ENCODE measurements at places on chromosomes 5 and 9. TPM values are rescaled to one million over a fixed set of nuclear protein-coding genes. Genes with fewer than 3 reads are reported as not detected.

DNA sequence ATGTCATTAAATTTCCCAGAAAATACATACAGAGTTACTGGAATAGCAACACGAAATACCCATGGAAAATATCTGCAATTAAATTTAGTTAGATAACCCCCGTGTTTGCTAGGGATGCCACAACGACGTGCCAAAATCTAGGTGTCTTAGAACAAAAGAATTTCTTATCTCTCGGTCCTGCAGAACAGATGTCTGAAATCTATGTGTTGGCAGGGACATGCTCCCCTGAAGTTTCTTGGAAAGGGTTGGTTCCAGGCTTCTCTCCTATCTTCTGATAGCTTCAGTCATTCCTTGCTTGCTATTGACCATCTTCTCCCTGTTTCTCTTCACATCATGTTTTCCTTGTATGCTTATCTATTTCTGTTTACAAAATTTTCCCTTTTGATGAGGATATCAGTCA is 1067.0 kb downstream of the CDH18 start:
- no peak for DNase-seq
- H3K27ac ChIP-seq, result no peak overlapping the region
- H3K27me3 ChIP-seq, result no peaks in the 10 kb centered on the region
- H3K4me1 ChIP-seq, result no peaks in the 10 kb centered on the region
- no peak overlapping the region for H3K4me3 ChIP-seq
- no peaks in the 10 kb centered on the region for H3K36me3 ChIP-seq

- DNase-seq, result no peak
- no peaks in the 10 kb centered on the region for H3K4me1 ChIP-seq
- no peak overlapping the region for H3K27ac ChIP-seq
- H3K27me3 ChIP-seq, result peaks cover 23% of the 10 kb centered on the region
These were observed 255.4 kb downstream of the SMARCA2 start for GRCh38 chr9:2270565-2270964.

- no peak overlapping the region for H3K4me3 ChIP-seq
- H3K4me1 ChIP-seq, result no peaks in the 10 kb centered on the region
- H3K27ac ChIP-seq, result peak overlapping the region; percentile 64
- H3K27me3 ChIP-seq, result no peaks in the 10 kb centered on the region
These were observed 5.1 kb downstream of the RPL12 start for GRCh38 chr9:127445851-127446712.

DNA sequence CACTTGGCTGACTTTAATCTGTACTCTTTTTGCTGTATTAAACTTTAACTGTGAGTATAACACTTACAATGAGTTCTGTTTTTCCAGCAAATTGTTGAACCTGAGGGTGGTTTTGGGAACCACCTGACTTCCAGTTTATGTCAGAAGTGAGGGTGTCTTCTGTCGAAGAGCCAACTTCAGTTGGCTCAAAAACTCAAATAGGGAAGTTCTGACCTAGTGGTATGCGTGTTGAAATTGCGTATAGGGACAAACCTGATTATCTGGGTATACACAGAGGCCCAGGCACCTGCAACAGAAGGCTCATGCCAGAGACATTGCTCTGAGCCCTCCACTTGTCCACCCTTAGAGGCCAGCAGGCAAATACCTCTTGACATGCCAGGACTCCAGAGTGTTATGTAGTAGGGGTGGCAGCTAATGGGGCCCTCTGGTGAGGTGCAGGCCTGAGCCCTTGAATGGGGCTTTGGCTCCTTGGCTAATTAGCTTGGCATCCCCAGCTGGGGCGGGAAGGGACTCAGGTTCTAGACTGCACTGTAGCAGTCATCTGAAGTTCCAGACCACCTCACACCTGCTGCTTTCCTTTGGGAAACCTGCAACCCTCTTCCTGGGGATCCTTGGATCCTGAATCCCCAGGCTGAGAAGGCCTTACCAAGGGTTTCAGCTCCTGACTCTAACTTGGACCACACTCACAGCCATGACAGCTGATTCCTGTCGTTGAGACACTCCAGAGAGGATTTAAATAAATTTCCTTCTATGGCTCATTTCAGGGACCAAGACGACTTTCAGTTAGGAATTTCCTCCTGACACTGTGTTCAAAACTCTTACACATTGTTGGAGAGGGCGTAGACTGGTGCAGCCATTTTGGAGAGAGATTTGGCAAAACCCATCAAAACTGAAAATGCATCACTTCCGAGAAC is 189.6 kb downstream of the HSPA4 start:
- no peak overlapping the region for H3K4me3 ChIP-seq
- H3K36me3 ChIP-seq, result peaks cover 14% of the 10 kb centered on the region
- DNase-seq, result no peak
- peaks cover 23% of the 10 kb centered on the region for H3K27me3 ChIP-seq

PRSS3 gene
- total RNA-seq, result 29.5 TPM

SGCD gene
- not detected for total RNA-seq

ENG gene
- 0.32 TPM for total RNA-seq

GRCh38 chr5:158593925-158594324 is 505.8 kb downstream of the EBF1 start:
- no peaks in the 10 kb centered on the region for H3K4me1 ChIP-seq
- DNase-seq, result no peak
- no peaks in the 10 kb centered on the region for H3K27me3 ChIP-seq

RIOK2 gene
- 28.6 TPM for total RNA-seq

GRCh38 chr5:149170299-149170698 is 29.0 kb downstream of the ABLIM3 start:
- H3K4me1 ChIP-seq, result peaks cover 70% of the 10 kb centered on the region
- H3K27ac ChIP-seq, result peak overlapping the region; percentile 69
- H3K4me3 ChIP-seq, result no peak overlapping the region
- H3K27me3 ChIP-seq, result no peaks in the 10 kb centered on the region
- no peak for DNase-seq

DNA sequence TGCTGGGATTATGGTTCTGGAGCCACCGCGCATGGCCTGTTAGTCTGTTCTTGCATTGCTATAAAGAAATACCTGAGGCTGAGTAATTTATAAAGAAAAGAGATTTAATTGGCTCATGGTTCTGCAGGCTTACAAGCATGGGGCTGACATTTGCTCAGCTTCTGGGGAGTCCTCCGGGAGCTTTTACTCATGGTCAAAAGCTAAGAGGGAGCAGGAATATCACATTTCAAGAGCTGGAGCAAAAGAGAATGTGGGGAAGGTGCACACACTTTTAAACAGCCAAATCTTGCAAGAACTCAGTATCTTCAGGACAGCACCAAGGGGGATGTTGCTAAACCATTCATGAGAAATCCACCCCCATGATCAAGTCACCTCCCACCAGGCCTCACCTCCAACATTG is 12.1 kb downstream of the JAK2 start:
- DNase-seq, result no peak
- H3K4me1 ChIP-seq, result no peaks in the 10 kb centered on the region
- H3K27ac ChIP-seq, result no peak overlapping the region
- H3K4me3 ChIP-seq, result no peak overlapping the region

- DNase-seq, result no peak
- no peak overlapping the region for H3K27ac ChIP-seq
- no peaks in the 10 kb centered on the region for H3K27me3 ChIP-seq
These were observed 8.3 kb downstream of the TRIM32 start for GRCh38 chr9:116695438-116695837.

GRCh38 chr9:16544842-16545241 is 325.6 kb downstream of the BNC2 start:
- H3K36me3 ChIP-seq, result no peaks in the 10 kb centered on the region
- no peaks in the 10 kb centered on the region for H3K27me3 ChIP-seq
- no peak for DNase-seq
- no peak overlapping the region for H3K4me3 ChIP-seq
- no peak overlapping the region for H3K27ac ChIP-seq

DNA sequence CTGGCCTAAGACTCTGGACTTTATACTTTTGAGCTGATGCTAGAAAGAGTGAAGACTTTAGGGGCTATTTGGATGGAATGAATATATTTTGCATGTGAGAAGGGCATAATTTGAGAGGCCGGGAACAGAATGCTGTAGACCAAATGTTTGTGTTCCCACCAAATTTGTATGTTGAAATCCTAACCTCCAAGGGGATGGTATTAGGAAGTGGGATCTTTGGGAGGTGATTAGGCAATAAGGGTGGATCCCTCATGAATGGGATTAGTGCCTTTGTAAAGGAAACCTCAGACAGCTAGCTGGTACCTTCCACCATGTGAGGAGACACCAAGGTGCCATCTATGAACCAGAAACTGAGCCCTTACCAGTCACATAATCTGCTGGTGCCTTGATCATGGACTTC is 165.1 kb upstream of the S1PR3 start:
- no peak for DNase-seq
- peaks cover 50% of the 10 kb centered on the region for H3K27me3 ChIP-seq
- no peaks in the 10 kb centered on the region for H3K4me1 ChIP-seq
- no peak overlapping the region for H3K4me3 ChIP-seq
- no peaks in the 10 kb centered on the region for H3K36me3 ChIP-seq

SEPTIN8 gene
- 40.4 TPM for total RNA-seq

- no peak overlapping the region for H3K27ac ChIP-seq
- H3K4me1 ChIP-seq, result no peaks in the 10 kb centered on the region
- no peak overlapping the region for H3K4me3 ChIP-seq
- no peak for DNase-seq
These were observed 91.1 kb upstream of the PLPPR1 start for GRCh38 chr9:100937382-100937781.

CD14 gene
- 1.1 TPM for total RNA-seq

GRCh38 chr9:83432877-83433550 is 105.2 kb downstream of the FRMD3 start:
- H3K4me3 ChIP-seq, result no peak overlapping the region
- H3K27me3 ChIP-seq, result no peaks in the 10 kb centered on the region
- no peak overlapping the region for H3K27ac ChIP-seq

LAMC3 gene
- not detected for total RNA-seq

DNA sequence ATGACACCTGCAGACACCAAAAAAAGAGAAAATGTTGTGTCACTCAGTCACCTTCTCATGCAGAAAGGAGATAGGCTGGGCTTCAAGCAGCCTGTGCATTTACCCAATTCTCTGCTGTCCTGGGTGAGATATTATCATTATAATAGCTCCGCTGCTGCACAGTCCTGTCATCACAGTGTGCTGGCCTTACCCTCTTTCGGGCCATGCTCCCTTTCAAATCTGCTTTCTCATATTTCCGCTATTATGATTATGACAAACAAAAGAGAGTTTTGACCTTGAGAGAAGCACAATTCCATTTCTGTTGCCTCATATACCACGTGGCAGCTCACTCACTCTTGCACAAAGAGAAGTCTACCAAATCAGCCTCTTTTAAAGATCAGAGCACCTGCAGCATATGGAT is 1350.1 kb upstream of the ACO1 start:
- H3K27me3 ChIP-seq, result no peaks in the 10 kb centered on the region
- peaks cover 13% of the 10 kb centered on the region for H3K4me1 ChIP-seq
- no peak overlapping the region for H3K4me3 ChIP-seq
- H3K27ac ChIP-seq, result peak overlapping the region; percentile 79

DNA sequence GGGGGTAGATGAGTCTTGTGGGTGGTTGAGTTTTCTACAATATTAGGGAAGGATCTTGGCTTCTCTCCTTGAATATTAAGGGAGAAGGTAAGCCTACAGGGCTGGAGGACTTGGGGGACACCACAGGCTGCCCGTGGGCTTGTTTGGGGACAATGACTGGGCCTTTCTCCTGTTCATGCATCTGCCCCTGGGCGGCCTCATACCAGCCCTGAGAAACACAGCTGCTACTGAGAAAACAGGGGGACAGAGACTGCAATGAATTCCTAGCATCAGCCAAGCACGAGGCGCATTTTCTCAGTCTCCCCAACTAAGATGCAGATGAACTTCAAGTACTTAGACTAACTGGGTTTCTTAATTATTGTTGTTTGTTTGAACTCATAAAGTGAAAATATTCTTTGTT is 24.6 kb downstream of the C5orf58 start:
- peaks cover 36% of the 10 kb centered on the region for H3K4me1 ChIP-seq
- H3K4me3 ChIP-seq, result no peak overlapping the region
- no peak for DNase-seq

- peaks cover 18% of the 10 kb centered on the region for H3K4me1 ChIP-seq
- no peak overlapping the region for H3K27ac ChIP-seq
- no peaks in the 10 kb centered on the region for H3K36me3 ChIP-seq
- no peaks in the 10 kb centered on the region for H3K27me3 ChIP-seq
- DNase-seq, result no peak
- no peak overlapping the region for H3K4me3 ChIP-seq
These were observed 299.2 kb downstream of the BNC2 start for GRCh38 chr9:16571127-16571802.

TENT4A gene
- 34.4 TPM for total RNA-seq

DNA sequence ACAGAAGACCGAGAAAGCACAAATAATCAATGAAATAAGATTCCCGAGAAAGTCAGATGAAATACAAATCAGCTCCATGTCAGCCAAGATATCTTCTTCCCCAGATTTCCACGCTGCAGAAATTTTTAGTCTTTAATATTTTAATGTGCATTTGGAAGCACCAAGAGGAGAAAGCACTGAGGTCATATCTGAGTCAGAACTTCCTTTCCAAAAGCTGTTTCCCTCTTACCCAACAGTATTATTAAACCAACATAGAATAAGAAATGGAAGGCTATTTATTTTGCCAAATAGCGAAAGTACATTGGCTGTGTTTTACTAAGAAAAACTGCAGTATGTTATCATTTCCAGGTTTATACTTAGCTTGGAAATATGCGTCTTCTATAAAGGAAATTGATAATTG is 772.1 kb upstream of the CDH9 start:
- no peak overlapping the region for H3K27ac ChIP-seq
- no peak overlapping the region for H3K4me3 ChIP-seq
- H3K27me3 ChIP-seq, result no peaks in the 10 kb centered on the region
- DNase-seq, result no peak
- H3K4me1 ChIP-seq, result no peaks in the 10 kb centered on the region

CDH18 gene
- total RNA-seq, result not detected

GRCh38 chr9:126705767-126706697 is 92.3 kb downstream of the LMX1B start:
- H3K27me3 ChIP-seq, result peaks cover 72% of the 10 kb centered on the region
- no peak overlapping the region for H3K27ac ChIP-seq
- no peaks in the 10 kb centered on the region for H3K36me3 ChIP-seq
- DNase-seq, result peak; percentile 79
- peak overlapping the region; percentile 22 for H3K4me3 ChIP-seq

DNA sequence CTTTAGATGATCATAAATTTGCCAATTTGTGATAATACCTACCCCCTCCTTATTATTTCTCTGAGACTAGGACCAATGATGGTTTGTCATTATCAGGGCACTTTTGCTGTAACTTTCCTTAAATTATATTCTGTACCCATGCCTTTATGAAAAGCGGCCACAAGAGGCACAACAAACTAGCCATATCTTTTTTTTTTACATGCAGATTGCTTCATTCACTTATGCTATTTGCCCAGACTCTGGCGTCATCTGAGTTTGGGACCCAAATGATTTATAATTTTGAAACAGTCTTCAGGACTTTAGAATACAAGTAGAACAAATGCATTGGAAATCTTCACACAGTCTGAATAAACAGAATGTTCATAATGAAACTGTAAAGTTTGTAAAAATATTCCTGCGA is 408.1 kb downstream of the MAT2B start:
- H3K27ac ChIP-seq, result no peak overlapping the region
- H3K4me1 ChIP-seq, result peaks cover 6% of the 10 kb centered on the region
- DNase-seq, result no peak
- no peaks in the 10 kb centered on the region for H3K27me3 ChIP-seq

- no peaks in the 10 kb centered on the region for H3K27me3 ChIP-seq
- H3K36me3 ChIP-seq, result no peaks in the 10 kb centered on the region
- no peaks in the 10 kb centered on the region for H3K4me1 ChIP-seq
- no peak for DNase-seq
These were observed 33.9 kb downstream of the TRIP13 start for GRCh38 chr5:926417-927171.
